ENCODE measurements at places on chromosomes 3 and 15.

- DNase-seq = peak; percentile 30
Observed at GRCh38 chr3:111690242-111690641, 95.1 kb upstream of the ZBED2 start.

GRCh38 chr3:34159613-34160420 lies 361.4 kb downstream of the PDCD6IP start:
- no peak for DNase-seq

DNA sequence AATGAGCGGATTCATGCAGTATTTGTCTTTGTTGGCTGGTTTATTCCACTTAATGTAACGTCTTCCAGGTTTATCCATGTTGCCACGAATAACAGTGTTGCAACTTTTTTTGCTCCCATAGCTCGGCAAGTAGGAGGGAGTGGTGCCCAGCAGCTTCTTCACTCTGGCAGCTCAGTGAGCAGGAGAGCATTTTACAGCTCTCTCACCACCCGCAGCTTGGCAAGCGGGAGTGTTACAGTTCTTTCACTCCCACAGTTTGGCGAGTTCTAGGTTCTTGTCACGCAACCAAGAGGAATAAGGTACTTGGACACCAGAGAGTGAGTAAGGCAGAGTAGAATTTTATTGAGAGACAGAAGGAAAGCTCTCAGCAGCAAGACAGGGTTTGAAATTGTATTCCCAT lies 935.2 kb downstream of the TBL1XR1 start:
- DNase-seq = no peak

- DNase-seq = no peak
Observed at GRCh38 chr15:84016371-84016770, 219.2 kb upstream of the GOLGA6L4 start.

DNA sequence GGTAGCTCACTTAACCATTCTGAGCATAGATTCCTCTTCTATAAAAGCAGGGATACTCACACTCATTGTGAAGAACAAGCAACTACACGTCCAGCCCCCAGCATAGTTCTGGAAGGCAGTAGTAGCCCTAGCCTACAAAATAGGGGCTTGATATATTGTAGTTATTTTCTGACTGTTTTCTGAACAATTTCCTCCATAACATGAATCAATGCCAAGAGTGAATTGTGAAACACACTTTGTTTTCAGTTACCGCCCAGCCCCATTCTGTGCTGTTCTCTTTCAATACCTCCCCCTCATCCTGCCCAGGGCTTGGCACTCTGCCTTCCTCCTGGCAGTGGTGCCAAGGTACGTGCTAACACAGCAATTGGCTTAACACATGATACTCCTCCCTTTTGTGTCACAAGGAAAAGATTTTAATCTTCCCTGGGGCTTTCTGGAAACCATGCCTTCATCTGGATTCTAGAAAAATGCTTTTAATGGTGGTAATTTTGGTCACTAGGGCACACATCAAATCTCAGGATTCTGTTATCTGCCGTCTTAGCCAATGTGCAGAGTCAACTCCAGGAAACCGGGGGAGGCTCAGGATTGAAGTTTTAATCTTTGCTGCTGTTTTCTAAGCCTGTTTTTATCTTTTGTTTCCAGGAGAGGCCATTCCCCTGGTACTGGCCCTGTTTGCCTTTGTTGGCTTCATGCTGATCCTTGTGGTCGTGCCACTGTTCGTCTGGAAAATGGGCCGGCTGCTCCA lies 37.2 kb downstream of the IL20RB start:
- DNase-seq = no peak

GRCh38 chr15:41286665-41287333 lies 45.6 kb downstream of the OIP5 start:
- no peak for DNase-seq

- no peak for DNase-seq
Observed at GRCh38 chr3:79558943-79559342, 208.9 kb downstream of the ROBO1 start.

GRCh38 chr3:139716908-139717485 lies 39.2 kb upstream of the NMNAT3 start:
- DNase-seq = no peak

GRCh38 chr3:121592856-121593702 lies at the start of gene FBXO40:
FBXO40 (plus strand) TSS chr3:121593379; CDS start chr3:121620576, 27,197 bp downstream.
- no peak for DNase-seq

DNA sequence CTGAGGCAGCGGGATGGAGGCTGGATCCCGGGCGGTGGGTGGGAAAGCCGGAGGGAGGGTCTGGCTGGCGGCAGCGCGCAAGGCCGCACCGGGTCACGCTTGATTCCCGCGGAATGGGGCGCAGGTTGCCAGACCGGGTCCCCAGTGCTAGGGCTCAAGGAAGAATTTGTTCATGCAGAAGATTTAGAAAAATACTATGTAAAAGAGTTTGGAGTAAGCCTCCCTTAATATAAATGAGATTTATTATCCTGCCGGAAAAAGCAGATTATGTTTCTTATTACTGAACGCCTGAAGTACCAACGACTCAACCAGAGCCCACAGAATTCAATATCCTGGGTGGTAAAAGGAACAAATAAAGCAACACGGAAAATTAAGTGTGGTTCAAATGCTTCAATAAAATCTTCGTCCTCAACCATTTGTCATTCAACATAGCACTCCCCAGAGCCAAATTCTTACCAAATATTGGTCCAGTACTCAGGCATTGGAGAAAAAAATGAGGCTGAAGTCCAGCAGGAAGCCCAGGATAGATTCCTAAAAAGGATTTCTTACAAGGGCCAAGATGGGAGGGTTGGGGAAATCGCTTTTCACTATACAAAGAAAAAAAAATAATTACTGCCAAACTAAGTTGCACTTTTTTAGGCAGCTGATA lies 1.2 kb upstream of the ZBTB20 start:
- no peak for DNase-seq

GRCh38 chr15:90316139-90316538 lies 35.9 kb upstream of the ZNF774 start:
- no peak for DNase-seq

GRCh38 chr3:193846569-193846968 lies 253.6 kb downstream of the OPA1 start:
- DNase-seq = no peak

DNA sequence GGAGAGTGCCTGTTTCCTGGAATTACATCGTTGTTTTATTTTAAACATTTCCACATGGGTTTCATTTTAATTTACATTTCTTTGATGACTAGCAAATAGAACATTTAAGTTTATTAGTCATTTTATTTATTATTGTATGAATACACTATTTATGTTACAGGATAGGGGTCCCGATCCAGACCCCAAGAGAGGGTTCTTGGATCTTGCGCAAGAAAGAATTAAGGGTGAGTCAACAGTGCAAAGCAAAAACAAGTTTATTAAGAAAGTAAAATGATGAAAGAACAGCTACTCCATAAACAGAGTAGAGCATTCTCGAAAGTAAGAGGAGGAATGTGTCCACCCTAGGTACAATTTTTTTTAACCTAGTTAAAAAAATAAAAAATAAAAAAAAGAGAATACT lies 539.5 kb downstream of the NAALADL2 start:
- DNase-seq = no peak

DNA sequence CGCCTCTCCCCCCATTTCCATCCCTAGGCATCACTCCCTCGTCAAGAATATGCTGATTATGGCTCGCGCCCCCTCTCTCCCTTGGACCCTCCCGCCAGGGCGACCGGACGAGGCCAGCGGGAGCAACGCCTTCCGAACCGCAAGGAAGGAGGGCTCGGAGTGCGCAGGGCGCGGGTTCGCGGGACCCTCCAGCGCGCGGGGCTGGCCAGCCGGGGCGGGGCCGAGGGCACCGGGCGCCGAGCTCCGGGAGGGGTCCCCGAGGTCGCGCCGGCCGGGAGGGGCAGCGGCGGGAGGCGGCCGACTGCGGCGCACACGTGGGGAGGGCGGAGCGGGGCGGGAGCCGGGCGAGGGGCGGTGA lies 483 bp downstream of the EHD4 start:
- no peak for DNase-seq

- peak; percentile 96 for DNase-seq
Observed at GRCh38 chr3:14144423-14145075, 19.7 kb downstream of the TMEM43 start.

DNA sequence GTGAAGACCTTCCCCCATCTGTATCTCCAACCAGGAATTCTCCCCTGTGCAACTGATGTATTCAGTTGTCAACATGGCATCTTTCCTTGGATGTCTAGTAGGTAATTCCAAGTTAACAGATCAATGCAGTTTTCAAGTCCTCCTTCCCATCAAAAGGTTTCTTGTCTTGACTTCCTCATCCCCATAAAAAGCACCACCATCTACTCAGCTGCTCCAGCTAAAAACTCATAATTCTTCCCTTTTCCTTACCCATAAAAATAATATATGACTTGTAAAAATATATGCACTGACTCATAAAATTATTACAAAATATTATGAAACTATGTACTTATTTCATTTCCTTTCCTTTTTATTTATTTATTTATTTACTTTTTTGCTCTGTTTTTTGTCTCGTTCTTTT lies 5.0 kb upstream of the CAND2 start:
- no peak for DNase-seq

- DNase-seq = peak; percentile 87
Observed at GRCh38 chr3:28252001-28252431, 10.6 kb downstream of the CMC1 start.

GRCh38 chr3:99777708-99778107 lies 40.0 kb upstream of the CMSS1 start:
- DNase-seq = no peak

- DNase-seq = no peak
Observed at GRCh38 chr15:66565741-66566144, at the start of gene LCTL. LCTL (minus strand) TSS chr15:66565998; CDS start chr15:66565365, 633 bp downstream.

- no peak for DNase-seq
Observed at GRCh38 chr3:150061288-150062024, 90.8 kb upstream of the PFN2 start.

- peak; percentile 28 for DNase-seq
Observed at GRCh38 chr15:84725001-84725491, 9.1 kb upstream of the SEC11A start.

- no peak for DNase-seq
Observed at GRCh38 chr3:27171113-27171512, 198.1 kb downstream of the NEK10 start.

- no peak for DNase-seq
Observed at GRCh38 chr3:138326866-138327595, 2.6 kb downstream of the NME9 start.

DNA sequence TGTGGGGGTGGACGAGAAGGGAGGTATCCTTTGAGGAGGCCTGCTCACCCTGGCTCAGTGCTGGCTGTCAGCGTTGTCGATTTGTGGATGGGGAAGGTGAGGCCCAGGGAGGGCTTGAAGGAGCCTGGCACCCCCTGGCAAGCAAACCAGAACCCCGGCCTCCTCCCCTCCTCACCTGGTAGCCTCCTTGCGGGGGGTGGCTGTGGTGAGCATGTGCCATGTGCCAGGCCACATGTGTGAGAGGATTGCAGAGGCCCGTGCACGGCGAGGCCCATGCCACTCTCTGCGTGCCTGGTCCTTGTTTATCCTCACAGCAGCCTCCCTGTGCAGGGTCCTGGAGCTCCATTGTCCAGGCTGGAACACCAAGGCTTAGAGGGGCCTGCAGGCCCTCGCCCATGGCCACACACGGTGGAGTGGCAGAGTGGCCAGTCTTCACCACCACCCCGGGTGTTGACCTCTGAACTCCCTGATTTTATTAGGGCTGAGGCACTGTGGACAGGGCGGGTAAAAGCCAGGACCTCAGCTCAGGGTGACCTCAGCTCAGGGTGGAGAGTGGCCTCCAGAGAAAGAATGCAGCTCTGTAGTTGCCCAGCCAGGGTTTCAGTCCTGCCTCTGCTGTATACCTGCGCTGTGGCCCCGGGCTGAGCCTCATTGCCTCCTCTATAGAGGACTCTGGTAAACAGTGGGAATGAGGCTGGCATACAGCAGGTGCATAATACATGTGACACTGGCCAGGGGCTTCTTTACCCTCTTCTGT lies 29.1 kb downstream of the HDAC11 start:
- DNase-seq = no peak

DNA sequence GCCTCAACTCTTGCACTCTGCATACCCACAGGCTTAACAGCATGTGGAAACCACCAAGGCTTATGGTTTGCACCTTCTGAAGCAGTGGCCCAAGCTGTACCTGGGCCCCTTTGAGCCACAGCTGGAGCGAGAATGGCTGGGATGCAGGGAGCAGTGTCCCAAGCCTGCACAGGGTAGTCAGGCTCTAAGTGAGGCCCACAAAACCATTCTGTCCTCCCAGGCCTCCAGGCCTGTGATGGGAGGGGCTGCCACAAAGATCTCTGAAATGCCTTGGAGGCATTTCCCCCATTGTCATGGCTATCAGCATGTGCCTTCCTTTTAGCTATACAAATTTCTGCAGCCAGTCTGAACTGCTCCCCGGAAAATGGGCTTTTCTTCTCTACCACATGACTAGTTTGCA lies 12.5 kb upstream of the CMSS1 start:
- no peak for DNase-seq

- no peak for DNase-seq
Observed at GRCh38 chr15:74316141-74316540, 51.3 kb downstream of the CYP11A1 start.

- DNase-seq = no peak
Observed at GRCh38 chr3:166955201-166955939, 424.7 kb downstream of the ZBBX start.

DNA sequence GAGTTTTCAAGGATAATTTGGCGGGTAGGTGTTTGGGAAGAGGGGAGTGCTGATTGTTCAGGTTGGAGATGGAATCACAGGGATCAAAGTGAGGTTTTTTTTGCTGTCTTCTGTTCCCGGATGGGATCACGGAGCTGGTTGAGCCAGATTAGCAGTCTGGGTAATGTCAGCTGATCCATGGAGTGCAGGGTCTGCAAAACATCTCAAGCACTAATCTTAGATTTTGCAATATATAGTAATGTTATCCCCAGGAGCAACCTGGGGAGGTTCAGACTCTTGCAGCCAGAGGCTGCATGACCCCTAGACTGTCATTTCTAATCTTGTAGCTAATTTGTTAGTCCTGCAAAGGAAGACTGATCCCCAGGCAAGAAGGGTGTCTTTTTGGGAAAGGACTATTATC lies 354.1 kb upstream of the SGO1 start:
- no peak for DNase-seq

GRCh38 chr3:100893590-100893989 lies 99.6 kb downstream of the ABI3BP start:
- DNase-seq = no peak

DNA sequence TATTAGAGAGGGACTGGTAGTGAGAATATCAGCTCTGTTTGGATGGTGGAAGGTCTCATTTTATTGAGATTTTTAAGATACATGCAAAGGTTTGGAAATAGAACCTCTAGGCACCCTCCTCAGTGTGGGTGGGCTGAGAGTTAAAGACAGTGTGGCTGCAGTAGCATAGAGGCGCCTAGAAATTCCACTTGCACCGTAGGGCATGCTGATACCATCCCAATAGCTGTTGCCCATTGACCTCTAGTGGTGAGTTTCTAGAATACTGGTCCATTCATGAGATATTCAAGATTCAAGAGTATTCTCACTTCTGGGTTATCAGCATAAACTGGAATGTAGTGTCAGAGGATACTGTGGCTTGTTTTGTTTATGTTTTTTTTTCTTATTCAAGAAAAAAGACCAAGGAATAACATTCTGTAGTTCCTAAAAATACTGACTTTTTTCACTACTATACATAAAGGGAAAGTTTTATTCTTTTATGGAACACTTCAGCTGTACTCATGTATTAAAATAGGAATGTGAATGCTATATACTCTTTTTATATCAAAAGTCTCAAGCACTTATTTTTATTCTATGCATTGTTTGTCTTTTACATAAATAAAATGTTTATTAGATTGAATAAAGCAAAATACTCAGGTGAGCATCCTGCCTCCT lies 87.2 kb downstream of the TGFBR2 start:
- peak; percentile 65 for DNase-seq

GRCh38 chr3:43926055-43926454 lies 235.3 kb downstream of the ABHD5 start:
- no peak for DNase-seq

GRCh38 chr3:119891944-119892721 lies 110.2 kb downstream of the NR1I2 start:
- DNase-seq = peak; percentile 58

- no peak for DNase-seq
Observed at GRCh38 chr3:126483321-126483761, 7.7 kb upstream of the ZXDC start.
